Effector memory CD4-positive, alpha-beta T cell (primary cell): ENCODE measurements at places on chromosomes 12 and 14.

DNA sequence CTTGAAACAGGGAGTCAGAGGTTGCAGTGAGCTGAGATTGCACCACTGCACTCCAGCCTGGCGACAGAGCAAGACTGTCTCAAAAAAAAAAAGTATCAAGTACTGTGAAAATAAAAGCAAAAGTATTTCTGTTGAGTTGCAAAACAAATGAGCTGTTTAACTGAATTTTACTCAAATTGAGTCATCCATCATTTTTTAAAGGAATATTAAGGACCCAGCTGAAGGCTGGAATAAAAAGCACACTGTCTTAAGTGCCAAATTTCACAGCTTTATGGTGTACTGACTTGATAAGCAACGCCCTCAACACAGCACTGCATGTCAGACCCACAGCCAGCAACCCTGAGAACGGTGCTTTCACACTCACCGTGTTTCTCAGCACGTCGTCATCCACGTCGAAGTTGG lies 57.9 kb downstream of the AMN start:
- DNase-seq, result no peak

DNA sequence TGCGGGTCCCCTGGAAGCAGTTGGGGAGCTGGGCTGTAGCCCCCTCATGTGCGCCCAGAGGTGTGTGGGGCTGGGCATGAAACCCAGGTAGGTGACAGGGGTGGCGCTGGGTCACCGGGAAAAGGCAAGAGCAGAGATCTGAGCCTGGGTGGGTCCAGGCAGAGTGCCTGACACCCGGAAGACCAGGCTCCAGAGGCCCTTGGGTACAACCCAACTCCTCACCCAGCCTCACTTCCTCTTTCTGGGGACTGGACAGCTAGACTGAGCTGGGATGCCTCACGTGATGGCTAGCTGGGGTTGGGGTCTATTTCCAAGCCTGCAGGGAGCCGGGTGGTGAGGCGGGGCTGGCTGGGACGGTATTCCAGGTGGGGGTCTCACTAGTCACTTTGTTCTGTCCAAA lies 16.3 kb upstream of the CYP46A1 start:
- DNase-seq, result no peak

DNA sequence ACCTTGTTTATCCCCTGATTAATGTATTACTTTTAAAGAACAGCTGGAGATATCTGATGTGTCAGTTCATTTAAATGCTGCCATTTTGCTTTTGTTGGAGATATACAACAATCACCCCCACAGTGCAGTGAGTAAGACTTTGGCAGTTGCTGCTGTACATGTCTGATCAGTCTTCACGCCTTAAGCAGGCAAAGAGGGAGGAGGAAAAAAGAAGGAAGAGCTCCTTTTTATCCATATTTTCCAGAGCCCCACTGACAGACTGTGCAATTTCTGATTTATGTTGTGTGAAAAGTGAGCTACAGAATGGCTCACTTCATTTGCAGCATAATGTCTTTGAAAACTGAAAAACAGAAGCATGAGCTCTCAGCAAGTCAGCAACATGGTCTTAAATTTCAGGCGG lies 319.7 kb upstream of the LRIG3 start:
- no peak for DNase-seq

DNA sequence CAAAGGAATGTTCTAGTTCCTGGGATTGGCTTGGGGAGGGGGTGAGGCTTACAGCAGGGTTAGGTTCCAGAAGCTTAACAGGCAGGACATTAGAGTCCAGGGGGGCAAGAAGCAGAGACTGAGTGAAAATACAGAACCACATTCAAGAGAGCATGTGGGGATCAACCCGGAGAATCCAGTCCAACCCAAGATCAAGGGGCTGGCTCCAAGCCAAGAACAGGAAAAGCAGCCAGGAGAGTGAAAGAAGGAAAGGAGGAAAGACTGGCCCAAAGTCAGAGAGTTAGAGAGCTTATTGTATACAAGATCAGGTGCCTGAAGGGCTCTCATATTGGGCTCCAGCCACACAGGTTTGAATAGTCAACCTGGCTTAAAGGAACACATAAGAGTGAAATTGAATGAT lies 190.3 kb upstream of the CDKN3 start:
- DNase-seq, result no peak

GRCh38 chr14:95477411-95478269 lies 38.8 kb downstream of the SYNE3 start:
- DNase-seq, result no peak

- DNase-seq, result no peak
These were observed 28.4 kb upstream of the FOXN3 start for GRCh38 chr14:89445273-89445973.

- no peak for DNase-seq
These were observed 51.8 kb upstream of the MMP17 start for GRCh38 chr12:131776237-131776889.

- DNase-seq, result no peak
These were observed 349.9 kb downstream of the ETNK1 start for GRCh38 chr12:22974865-22975264.

- no peak for DNase-seq
These were observed 78.5 kb upstream of the FBRSL1 start for GRCh38 chr12:132411457-132411856.

DNA sequence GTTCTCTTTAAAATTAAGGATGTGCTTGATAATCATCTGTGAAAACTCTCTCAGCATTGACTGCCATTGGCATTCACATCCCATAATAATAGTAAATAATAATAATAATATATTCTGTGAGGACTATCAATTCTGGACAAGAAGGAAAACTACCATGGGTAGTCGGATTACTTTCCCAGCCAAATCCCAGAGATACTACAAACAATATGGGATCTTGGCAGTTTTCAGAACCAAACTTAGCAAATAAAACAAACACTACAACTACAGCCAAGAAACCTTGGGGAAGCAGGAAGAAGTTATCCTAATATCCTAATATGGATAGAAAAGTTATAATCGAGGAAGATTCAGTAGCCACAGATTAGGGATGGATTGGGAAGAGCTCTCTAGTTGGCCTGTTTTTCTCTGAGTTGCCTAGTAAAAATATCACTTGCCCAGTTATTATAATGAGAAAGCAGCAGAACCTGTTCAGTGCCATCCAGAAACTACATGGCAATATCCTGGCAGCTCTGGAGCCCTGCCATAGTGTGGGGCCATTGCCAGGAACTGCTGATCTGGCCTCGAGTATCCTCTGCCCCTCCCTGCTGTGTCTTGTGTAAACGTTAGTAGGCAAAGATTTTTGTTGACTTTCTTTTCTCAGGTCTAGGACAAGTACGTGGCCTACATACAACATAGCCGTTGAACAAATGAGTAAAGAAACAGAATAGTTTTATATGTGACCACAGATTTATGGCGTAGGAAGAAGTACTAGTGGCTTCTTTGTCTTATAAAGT lies 193.5 kb downstream of the SLC2A13 start:
- DNase-seq, result no peak

- DNase-seq, result no peak
These were observed 1.9 kb downstream of the APEX1 start for GRCh38 chr14:20456971-20457370.

DNA sequence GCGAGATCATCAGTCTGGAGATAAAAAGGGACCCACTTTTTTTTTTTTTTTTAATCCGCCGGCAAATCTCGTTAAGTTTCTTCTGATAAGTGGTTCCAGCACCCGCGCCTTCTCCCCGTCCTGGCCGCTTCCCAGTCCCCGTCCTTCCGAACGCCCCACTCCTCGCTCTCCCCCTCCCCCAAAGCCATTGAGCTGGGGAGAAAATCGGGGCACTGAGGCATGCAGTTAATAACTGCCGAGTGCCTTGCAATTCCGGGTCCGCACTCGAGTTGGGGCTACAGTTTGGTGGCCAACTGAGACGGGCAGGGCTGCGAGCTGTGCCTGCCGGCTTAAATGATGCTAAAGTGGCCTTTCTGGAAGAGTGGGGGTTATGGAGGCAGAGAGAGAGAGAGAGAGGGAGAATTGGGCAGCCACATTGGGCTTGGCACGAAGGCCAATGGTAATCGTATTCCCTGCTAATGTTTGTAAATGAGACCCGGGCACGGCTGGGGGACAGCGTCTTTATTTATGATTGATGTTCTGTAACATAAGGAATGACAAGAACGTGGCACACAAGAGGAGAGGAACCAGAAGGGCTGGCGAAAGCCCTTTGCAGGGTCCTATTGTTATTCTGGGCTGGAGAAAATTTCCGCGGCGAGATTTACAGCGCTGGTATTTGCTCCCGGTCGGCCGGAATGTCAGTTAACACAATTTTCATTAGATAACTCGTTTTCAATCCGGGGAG lies 115.4 kb upstream of the MYL2 start:
- no peak for DNase-seq

GRCh38 chr14:89418452-89418851 lies 1.4 kb upstream of the FOXN3 start:
- DNase-seq, result no peak
